ENCODE measurements at places on chromosomes 11 and 22.

DNA sequence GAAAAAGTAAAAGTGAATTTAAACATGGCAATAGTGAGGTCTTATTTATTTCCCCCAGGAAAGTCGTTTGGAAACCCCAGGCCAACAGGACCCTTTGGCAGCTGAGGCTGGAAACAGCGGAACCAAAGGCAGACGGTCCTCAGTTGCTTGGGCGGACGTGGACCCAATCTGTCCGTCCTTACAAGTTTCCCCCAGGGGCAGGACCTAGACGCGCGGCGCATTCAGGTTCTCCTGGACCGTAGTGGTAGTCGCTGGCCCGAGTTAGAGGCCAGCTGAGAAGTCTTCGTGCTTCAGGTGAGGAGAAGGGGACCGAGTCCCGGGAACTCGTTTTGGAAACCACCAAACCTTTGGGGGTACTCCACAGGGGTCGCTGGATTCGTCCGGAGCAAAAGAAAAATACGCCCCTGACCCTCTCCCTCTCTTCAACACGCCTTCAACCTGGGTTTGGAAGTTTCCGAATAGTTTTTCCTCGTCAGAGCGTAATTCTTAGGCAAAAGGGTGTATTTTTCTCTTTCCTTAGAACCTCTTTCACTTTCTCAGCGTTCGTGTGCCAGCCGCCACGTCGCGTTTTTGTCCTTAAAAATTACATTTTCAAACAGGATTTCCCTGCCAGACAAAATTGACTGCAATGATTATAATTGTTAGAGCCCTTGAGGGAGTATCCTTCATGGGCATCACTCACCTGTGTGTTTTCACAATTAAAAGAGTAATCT lies 2.1 kb downstream of the METTL15 start:
- DNase-seq: peak; percentile 64

GRCh38 chr11:120219232-120219937 lies 8.6 kb downstream of the OAF start:
- no peak for DNase-seq

DNA sequence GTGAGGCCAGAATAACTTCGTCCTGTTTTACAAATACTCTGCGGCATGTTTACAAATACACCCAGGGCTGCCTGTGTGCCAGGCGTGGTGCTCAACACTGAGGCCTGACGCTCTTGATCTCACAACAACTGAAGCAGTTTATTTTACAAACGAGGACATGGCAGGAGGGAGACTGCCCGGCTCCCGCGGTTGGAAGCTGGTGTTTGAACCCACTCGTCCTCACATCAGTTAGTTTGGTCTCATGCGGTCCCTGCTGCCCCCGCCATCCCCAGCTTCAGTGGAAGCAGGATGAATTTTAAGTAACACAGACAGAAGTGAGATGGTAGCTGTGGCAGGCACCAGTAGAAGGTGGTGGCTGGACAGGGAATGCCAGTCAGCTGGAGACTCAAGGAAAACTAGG lies 16.4 kb downstream of the KIAA0930 start:
- DNase-seq: no peak

DNA sequence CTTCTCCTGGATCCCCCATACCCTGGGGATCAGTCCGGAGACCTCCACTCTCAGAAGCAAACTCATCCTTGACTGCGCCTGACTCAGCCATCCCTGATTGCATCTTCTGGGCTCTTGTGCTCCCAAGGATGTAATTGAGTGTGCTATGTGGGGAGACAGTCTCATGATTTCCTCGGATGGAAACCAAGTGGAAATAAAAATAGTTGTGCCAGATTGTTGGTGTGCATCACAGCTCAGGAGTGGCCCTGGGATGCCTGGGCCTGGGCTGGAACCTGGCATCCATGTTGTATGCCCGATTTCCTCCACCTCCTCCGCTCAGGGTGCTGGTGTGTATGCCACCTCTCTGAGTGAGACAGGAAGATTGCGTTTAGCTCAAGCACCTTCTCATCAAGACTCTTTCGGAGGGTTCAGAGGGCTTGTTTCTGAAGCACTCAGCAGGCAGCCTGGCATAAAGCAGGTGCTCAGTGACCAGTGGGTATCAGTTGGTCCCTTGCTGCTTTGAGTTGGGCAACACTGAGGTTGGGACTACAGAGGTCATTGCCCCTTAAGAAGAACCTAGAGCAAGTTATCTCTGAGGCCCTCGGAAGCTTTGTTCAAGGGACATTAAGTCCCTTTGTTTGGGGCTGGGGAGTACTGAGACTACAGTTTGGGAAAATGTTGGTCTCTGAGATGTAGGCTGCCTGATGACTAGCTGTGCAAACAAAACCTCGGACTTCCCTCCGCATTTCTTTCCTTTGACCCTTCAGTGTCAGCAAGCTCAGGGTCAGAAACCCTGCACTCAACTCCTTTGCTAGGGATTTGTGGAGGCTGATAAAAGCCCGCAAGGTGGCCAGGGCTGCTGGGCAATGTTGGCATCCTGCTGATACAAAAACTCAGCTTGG lies 24.8 kb upstream of the MICAL2 start:
- peak; percentile 49 for DNase-seq
